Uterus (tissue), 4 donors: ENCODE measurements at places on chromosomes 12 and 14. TPM values are rescaled to one million over a fixed set of nuclear protein-coding genes. Genes with fewer than 3 reads are reported as not detected.
A peak's percentile ranks its signal among the peaks of the same experiment; 100 is the strongest.

DNA sequence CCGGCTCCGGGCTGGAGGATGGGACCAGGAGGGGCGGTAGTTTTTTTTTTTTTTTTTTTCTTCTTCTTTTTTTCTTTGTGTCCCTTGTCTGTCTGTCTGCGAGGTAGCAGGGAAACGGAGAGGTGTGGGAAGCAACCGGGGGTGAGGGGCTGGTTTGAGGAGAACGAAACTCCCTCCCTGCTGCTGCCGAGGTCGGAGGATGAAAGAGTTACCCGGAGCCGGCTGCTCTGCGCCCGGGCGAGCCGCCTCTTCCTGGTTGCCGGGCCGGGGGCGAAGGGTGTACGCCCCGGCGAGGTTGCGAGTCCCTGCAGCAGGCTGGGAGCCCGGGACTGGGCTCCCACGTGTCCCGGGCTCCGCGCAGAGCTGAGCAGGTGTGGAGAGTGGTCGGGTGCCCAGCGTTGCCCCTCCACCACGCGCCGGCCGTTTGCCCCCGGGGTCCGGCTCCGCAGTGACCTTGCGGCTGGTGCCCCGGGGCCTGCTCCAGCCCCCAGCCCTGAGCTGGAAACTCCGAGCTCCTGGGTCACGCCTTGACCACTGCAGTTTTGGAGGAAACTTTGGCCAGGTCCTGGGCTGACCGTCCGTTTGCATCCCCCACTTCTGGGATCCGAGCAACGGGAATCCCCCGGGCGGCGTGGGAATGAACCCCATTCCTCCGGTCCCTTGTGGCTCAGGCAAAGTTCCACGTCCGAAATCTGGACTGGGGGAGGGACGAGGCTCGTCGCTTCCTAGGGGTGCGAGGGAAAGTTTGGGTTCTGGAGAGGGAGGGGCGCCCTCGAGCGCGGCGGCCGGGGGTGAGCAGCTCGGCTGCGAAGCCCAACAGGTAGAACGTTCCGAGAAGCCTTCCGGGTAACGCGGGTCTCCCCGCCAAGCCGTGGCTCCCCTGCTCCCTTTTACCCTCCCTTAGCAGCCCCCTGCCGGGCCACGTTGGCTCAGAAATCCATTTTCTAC lies 1.3 kb downstream of the CHST11 start:
- H3K4me3 ChIP-seq: peak overlapping the region; percentile 81
- no peaks in the 10 kb centered on the region for H3K4me1 ChIP-seq
- DNase-seq: peak; percentile 35
- peak overlapping the region; percentile 92 for H3K27ac ChIP-seq
- H3K27me3 ChIP-seq: no peaks in the 10 kb centered on the region

DNA sequence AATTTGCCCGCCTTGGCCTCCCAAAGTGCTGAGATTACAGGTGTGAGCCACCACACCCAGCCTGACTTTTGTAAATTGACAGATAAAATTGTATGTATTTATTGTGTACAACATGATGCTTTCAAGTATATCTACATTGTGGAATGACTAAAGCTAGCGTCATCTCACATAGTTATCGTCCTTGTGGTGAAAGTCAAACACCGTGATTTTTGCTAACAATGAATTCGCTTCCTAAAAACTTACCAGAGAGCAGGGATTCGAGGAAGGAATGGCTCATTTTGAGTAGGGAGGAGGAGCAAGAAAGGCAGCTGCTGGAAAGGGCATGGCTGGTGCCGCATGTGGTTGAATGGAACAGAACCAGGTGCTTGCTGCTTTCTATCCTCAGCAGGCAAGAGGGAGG lies 85.4 kb downstream of the LGMN start:
- no peaks in the 10 kb centered on the region for H3K4me1 ChIP-seq
- H3K36me3 ChIP-seq: no peaks in the 10 kb centered on the region
- H3K27ac ChIP-seq: no peak overlapping the region
- H3K27me3 ChIP-seq: no peaks in the 10 kb centered on the region
- no peak for DNase-seq

DNA sequence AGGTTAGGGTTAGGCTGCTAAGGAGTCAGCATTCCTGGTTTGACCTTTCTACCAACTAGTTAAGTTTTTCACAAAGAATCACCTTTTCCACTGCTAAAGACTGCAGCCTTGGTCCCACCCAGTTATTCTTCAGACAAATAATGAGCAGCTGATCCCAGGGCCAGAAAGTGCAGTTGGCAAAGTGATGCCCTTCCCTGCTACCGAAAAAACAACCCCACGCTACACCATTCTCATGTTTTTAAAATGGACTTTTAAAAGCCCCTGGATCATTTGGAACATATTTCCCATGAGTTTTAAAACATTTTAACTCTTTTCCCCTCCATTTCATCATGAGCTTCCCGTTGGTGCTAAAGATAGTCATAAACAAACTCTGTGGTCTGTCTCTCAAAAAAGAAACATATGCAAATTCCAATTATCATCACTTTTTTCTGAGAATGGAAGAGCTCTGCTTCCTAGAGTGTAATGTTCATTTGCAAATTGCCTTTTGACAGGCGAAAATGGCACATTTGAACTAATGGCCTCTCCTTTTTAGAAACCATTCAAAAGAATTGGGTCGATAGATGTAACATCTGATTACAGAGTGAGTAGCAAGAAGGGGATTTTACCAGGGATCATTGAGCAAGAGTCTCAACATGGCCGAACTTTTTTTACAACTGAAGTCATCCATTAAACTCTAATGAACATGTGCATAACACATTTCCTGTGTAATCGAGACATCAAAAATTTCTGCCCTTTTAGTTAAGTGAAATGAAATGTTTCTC lies 129.3 kb upstream of the RAP1B start:
- no peaks in the 10 kb centered on the region for H3K27me3 ChIP-seq
- no peak overlapping the region for H3K27ac ChIP-seq
- no peak overlapping the region for H3K4me3 ChIP-seq
- H3K36me3 ChIP-seq: no peaks in the 10 kb centered on the region
- no peak for DNase-seq

- DNase-seq: no peak
- H3K4me3 ChIP-seq: no peak overlapping the region
Observed at GRCh38 chr12:124705545-124706138, 138.2 kb upstream of the NCOR2 start.

DNA sequence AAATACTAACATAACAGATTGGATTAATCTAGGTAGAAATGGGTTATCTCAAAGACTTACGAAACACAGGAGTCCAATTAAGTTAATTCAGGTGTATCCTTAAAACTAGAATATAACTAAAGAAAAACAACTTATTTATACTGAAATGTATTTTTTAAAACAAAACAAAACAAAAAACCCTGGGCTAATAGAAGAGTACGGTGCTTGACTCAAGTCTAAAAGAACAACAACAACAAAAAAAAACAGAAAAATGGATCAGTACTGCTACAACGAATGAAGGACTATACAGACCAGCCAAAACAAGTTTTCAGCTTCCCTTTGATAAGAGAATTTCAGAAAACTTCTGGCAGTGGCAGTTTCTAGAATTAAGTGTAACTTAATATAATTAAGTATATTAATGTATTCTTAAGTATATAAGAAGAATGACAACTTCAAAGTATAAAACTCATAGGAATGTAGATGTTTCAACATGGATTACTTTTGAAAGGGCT lies 120.1 kb upstream of the EGLN3 start:
- H3K27me3 ChIP-seq: no peaks in the 10 kb centered on the region
- no peak for DNase-seq
- no peak overlapping the region for H3K4me3 ChIP-seq
- no peak overlapping the region for H3K27ac ChIP-seq
- no peaks in the 10 kb centered on the region for H3K4me1 ChIP-seq

GRCh38 chr14:57962325-57963035 lies 96.6 kb upstream of the SLC35F4 start:
- no peak overlapping the region for H3K4me3 ChIP-seq
- DNase-seq: peak; percentile 22
- H3K27ac ChIP-seq: peak overlapping the region; percentile 58
- no peaks in the 10 kb centered on the region for H3K27me3 ChIP-seq
- H3K4me1 ChIP-seq: peaks cover 12% of the 10 kb centered on the region
- H3K36me3 ChIP-seq: no peaks in the 10 kb centered on the region

GRCh38 chr14:76918782-76919394 lies 92.7 kb downstream of the LRRC74A start:
- H3K27me3 ChIP-seq: no peaks in the 10 kb centered on the region
- peak; percentile 98 for DNase-seq
- H3K27ac ChIP-seq: peak overlapping the region; percentile 88
- no peaks in the 10 kb centered on the region for H3K36me3 ChIP-seq

GRCh38 chr14:71489742-71490141 lies 442.5 kb upstream of the RGS6 start:
- no peaks in the 10 kb centered on the region for H3K36me3 ChIP-seq
- no peak for DNase-seq

DNA sequence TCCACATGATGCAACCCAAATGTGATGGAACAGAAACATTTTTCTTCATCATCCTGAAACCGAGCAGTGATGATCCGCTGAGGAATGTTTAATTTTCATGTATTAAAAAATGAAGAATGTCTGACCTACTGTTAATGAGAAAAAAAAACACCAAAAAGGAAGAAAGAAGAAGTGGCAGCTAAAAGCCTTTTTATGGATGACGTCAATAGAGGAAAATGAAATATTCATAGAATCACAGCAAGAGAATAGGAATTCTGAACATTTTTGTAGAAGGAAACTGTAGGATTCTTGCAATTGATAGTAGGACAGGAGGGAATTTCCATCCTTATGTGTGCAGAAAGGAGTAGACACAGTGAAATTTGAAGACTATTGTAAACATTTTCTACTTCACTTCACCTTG lies 112.9 kb downstream of the PRKCH start:
- no peak overlapping the region for H3K4me3 ChIP-seq
- H3K4me1 ChIP-seq: no peaks in the 10 kb centered on the region
- H3K27ac ChIP-seq: no peak overlapping the region

DNA sequence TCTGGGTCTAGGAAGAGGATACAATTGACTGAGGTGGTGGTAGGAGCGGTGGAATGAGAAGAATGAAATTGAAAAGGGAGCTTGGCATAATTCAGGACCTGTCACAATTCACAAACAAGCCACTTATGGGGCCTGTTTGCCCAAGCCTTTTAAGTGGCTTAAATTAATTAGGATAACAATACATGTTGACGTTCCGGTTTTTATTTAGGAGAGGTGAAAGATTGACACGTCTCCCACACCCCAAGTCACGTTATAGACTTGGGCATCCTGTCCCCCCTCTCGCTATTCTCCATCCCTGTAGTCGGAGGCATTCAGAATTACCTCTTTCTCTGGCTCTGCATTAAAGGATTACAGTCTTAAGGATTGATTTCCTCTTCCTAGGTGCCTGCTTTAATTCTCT lies 954 bp upstream of the CALCOCO1 start:
- H3K36me3 ChIP-seq: no peaks in the 10 kb centered on the region
- peak overlapping the region; percentile 56 for H3K27ac ChIP-seq
- no peaks in the 10 kb centered on the region for H3K27me3 ChIP-seq

DNA sequence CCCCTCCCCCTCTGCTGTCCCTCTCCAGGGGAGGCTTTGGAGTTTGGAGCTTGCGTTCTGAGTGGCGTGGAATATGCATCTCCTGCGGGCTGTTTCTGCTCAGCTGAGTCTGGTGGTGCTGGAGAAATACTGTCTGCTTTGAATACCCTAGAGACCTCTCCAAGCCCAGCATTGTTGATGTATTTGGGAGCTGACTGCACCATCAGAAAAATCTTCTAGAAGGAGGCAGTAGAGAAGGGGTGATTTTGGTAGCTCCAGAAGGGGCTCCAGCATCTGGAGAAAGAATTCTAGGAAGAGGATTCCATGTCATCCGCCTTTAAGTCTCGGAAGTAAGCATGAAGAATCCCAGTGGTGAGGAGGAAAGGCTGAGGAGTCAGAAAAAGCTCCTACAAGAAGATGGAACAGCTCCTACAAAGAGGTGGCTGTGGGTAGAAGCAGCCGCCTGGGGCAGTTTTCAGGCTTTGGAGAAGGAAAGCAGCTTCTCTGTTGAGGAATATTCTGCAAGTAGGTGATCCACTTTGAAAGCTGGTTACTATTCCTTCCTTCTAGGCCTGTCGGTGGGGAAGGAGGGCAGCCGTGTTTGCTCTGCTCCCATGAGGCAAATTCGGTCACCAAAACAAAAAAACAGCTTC lies 9.7 kb downstream of the MLXIP start:
- no peak for DNase-seq
- H3K4me3 ChIP-seq: no peak overlapping the region
- H3K4me1 ChIP-seq: peaks cover 16% of the 10 kb centered on the region

GRCh38 chr14:97306133-97306759 lies 509.1 kb downstream of the VRK1 start:
- no peaks in the 10 kb centered on the region for H3K27me3 ChIP-seq
- DNase-seq: no peak
- H3K36me3 ChIP-seq: no peaks in the 10 kb centered on the region

DNA sequence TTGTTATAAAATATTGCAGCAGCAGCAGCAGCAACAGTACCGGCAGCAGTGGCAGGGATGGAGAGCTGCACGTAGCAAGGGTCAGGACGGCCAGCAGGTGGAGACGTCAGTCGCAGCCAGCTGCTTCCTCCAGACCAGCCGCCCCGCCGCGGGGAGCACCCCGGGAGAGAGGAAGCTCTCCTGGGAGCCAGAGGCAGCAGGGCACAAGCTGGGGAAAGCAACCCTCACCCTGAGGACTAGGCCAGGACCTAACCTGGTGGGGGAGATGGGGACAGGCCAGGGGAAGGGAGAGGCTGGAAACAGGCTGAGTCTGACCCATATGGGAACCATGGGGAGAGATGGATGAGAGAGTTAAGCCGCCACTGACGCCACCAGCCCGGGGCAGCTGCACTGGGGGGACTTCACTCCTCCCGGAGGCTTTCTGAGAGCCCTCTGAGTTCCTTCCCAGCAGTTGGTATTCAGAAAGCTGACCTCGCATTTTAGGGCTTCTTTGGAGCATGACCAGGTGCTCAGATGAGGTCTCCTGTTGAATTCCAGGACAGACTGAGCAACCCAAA lies 56.3 kb downstream of the SPTB start:
- no peaks in the 10 kb centered on the region for H3K4me1 ChIP-seq
- no peak overlapping the region for H3K27ac ChIP-seq
- no peak overlapping the region for H3K4me3 ChIP-seq
- peak; percentile 61 for DNase-seq

GRCh38 chr12:21828136-21828775 lies 53.8 kb upstream of the KCNJ8 start:
- no peak overlapping the region for H3K4me3 ChIP-seq
- H3K4me1 ChIP-seq: no peaks in the 10 kb centered on the region
- H3K27me3 ChIP-seq: no peaks in the 10 kb centered on the region
- peak; percentile 36 for DNase-seq
- H3K36me3 ChIP-seq: no peaks in the 10 kb centered on the region

DNA sequence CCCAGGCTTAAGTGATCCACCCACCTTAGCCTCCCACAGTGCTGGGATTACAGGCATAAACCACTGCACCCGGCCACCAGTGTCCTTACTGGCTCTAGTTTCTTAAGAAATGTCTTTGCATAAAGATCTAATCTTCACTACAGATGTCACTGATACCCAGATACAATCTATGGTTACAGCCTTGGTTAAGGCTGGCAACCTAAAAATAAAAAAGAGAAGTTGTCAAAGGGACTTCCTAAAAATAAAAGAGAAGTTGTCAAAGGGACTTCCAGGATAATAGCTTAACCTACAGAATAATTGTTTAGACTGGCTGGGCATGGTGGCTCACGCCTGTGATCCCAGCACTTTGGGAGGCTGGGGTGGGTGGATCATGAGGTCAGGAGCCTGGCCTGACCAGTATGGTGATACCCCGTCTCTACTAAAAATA lies 27.6 kb downstream of the ETFBKMT start:
- no peaks in the 10 kb centered on the region for H3K36me3 ChIP-seq
- H3K27me3 ChIP-seq: no peaks in the 10 kb centered on the region
- DNase-seq: no peak
- H3K27ac ChIP-seq: no peak overlapping the region

Gene LPAR5
- not detected for total RNA-seq

Gene CLEC2A
- total RNA-seq: not detected

Gene GLIPR1L1
- not detected for total RNA-seq

Gene TAS2R14
- 9.6 TPM for total RNA-seq

Gene SOX5
- 44.4 TPM for total RNA-seq

Gene OTX2
- total RNA-seq: not detected

Gene SLCO1B1
- total RNA-seq: 0.35 TPM

Gene FGD4
- total RNA-seq: 15.9 TPM

Gene OR11H7
- not detected for total RNA-seq
